ENCODE measurements at places on chromosomes 6 and 20.

- DNase-seq = no peak
These were observed 76.9 kb downstream of the TXNDC5 start for GRCh38 chr6:7833751-7834070.

- peak; percentile 1 for DNase-seq
These were observed 679.5 kb upstream of the NRSN1 start for GRCh38 chr6:23446469-23446967.

- no peak for DNase-seq
These were observed 518.9 kb upstream of the JARID2 start for GRCh38 chr6:14726816-14727493.

DNA sequence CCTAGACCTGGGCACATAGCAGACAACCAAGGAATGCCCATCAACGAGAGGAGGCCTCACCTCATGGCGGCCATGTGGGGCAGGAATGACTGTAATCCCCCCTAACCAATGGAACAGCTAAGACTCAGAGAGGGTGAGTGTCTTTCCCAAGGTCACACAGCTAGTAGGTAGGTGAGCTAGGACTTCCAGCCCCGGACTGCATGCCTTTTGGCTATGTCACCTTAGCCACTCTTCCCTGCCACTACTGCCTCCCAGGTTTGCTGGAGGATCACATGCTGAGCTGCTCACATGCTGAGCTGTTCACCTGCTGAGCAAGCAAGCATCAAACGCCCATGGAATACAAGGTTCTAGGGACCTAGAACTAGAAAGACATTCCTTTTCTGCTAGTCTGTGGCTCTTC lies 188.5 kb upstream of the PMEPA1 start:
- DNase-seq = no peak

- DNase-seq = no peak
These were observed 43.4 kb downstream of the SPDEF start for GRCh38 chr6:34512738-34513115.

GRCh38 chr6:9025228-9025627 lies 589.9 kb upstream of the SLC35B3 start:
- no peak for DNase-seq

DNA sequence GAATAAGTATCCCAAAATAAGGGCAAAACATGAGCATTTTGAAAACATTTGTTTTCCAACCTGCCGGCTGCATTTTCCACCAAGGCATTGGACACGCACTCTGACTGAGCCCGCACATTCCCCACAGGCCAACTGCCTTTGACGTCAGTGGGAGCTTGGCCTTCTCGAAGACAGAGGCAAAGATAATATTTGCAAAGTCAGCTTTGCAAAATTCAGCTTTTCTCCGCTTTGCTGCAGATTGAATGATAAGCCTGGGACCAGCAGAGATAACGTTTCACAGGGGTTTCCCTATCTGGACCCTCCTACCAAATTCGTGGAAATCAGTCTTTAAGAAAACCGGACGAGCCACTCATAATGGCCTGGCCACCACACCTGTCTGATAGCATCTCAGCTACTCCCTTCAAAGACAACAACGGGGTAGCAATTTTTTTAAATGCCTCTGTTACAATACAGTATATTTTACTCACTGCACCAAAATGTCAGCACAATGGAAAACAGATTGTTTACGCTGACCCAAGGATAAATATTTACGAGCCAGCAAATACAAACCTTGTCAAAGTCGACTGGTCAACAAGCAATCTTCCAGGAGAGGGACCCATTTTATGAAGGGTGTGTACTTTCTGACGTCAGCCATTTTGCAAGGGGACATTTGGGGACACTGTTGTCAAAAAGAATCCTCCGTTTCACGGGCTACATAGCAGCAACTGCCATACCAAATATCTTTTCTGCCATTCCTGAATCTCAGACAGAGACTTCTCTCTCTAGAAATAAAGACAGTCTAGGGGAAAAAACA lies 100.5 kb downstream of the TFAP2A start:
- no peak for DNase-seq

DNA sequence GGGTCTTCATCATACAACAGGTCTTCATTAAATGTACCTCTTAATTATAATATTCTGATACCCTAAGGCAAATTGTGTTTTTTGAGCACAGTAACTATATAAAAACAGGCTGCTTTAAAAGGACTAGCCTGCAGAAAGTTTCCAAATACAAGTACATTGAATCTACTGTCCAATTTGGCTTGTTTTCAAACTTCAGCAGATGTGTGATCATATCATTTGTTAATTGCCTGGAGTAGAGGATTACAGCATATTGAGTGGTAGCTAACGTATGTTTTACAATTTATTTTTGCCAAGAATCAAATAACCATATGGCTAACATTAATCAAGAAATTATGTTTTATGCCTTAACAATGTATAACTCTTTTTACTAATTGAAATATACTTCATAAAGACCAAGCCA lies 12.6 kb downstream of the TINAG start:
- DNase-seq = no peak

DNA sequence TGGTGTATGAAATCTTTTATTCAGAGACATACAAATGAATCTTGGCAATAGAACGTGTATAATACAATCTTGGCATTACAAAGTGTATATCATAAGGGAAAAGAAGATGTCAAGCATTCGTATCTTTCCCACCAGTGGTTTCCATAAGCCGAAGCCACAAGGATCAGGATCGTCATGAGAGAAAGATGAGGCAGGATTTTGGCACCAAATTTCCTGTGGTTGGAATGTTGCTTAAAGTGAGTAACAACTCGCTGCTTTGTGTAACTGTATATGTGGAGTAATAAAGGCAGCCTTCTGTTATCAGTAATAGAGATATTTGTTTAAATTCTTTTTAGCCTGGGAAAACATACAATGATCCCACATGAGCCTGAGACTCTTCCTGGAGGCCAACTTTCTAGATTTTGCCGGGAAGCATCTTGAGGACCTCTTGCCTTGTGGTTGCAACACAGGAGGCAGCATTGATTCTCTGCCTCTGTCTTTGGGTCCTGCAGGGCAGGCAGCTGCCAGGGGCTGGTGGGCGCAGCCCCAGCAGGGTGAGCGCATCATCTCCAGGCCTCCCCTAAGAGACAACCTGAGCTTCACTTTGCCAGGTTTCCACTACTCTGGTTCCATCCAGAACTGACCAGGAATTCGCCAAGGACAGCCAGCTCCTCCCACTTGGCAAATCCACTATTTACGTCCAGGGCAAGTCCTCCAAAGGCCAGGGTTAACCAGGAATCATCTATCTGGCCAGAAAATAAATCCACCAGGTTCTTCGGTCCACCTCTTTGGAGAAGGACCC lies 230.9 kb upstream of the SULF2 start:
- DNase-seq = no peak

GRCh38 chr20:37567331-37567665 lies 39.6 kb upstream of the BLCAP start:
- DNase-seq = no peak

DNA sequence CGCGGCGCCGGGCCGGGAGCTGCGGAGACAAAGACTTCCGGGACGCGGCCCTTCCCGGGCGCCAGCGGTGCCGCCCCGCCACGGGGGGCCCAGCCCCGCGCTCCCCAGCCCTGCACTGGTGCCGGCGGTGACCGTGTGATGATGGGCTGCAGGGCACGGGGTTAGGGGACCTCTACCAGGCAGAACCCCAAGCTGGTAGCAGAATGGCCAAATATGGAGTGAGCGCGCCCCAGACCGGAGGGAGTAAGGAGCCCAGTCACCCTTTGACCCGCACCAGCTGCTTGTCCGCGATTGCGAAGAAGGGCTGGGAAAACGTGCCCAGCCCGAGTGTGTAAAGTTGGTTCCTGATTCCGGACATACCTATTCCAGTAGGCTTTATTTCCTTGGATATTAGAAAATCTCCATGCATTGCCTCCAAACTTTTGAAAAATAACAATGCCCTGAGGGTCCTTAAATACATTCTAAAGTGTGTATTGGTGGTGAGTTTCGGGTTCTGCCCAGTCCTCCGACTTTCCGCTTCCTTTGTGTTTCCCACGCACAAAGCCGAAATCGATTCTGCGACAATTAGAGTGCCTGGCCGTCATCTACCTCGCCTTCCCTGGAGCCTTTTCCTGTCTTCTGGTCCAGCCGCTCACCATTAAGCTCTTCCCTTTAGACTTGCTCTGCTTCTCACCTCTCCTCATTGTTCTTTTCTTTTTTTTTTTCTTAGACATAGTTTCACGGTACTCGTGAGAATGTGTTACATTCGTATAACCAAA lies 1.1 kb downstream of the ABRACL start:
- DNase-seq = no peak
